ENCODE measurements at places on chromosomes 2 and 18. TPM values are rescaled to one million over a fixed set of nuclear protein-coding genes. Genes with fewer than 3 reads are reported as not detected.

- DNase-seq, result no peak
Observed at GRCh38 chr2:59047373-59047995, 806.4 kb upstream of the FANCL start.

DNA sequence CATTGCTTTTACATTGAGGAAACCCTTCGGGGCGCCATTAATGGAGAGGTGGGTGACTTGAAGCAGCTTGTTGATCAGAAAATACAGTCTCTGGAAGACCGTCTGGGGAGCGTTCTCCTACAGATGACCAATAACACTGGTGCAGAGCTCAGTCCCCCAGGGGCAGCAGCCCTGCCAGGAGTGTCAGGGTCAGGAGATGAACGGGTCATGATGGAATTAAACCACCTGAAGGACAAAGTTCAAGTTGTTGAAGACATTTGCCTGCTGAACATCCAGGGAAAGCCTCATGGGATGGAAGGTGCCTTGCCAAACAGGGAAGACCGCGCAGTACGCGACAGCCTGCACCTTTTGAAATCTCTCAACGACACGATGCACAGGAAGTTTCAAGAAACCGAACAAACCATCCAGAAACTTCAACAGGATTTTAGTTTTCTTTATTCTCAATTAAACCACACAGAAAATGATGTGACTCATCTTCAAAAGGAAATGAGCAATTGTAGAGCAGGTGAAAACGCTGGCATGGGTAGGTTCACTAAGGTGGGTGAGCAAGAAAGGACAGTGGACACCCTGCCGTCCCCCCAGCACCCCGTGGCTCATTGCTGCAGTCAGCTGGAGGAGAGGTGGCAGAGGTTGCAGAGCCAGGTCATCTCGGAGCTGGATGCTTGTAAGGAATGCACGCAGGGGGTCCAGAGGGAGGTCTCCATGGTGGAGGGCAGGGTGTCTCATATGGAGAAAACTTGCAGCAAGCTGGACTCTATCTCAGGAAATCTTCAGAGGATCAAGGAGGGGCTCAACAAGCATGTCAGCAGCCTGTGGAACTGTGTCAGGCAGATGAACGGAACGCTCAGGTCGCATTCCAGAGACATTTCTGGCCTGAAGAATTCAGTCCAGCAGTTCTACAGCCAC is 45.0 kb downstream of the EMILIN2 start:
- no peak for DNase-seq

DNA sequence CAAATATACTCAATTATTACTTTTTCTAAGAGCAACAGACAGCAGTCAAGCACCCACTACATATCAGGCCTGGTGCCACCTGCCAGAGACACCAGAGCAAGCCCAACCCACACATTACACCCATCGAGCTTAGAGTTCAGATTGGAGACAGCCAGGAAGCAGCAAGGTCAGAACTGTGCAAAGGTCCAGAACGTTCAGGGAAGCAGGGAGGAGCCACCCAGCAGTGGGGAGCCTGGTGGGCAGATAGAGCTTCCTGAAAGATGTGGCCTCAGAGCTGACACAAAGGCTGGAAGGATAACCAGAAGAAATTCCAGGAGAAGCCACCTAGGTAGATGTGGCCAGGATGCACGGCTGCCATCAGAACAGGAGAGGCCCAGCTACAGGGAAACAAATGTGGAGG is 440.5 kb upstream of the ID2 start:
- no peak for DNase-seq

DNA sequence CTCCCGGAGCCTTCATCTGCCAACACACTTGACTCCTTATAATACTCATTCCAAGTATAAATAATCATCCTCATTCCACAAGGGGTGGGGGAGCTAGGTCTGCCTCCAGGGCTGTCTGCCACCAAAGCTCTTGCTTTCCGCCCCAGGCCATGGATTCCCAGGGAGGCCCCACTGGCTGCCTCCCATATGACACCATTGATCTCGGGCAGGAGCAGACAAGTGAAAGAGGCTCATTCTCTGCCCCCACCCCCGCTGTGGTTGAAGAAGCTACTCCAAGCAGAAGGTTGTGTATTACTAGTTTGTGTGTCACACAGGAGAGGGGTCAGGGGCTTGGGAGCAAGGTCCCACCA is 99.5 kb downstream of the MRO start:
- no peak for DNase-seq

DNA sequence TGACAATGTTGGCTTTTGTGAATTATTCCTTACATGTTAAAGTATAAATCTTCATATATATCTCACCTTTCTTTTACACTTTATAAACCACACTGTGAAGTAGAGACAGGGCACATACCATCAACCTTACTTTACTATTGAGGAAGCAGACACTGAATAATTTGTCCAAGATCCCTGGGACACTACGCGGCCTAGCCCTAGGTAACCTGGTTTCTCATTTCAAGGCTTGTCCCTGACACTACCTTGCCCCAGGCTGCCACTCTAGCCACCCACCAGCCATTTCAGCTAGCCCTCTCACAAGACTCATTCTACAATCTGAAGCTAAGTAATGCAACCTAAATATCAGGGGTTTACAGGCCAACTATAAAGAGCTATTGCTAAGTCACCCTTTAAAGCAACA is 26.7 kb downstream of the CCDC93 start:
- no peak for DNase-seq

DNA sequence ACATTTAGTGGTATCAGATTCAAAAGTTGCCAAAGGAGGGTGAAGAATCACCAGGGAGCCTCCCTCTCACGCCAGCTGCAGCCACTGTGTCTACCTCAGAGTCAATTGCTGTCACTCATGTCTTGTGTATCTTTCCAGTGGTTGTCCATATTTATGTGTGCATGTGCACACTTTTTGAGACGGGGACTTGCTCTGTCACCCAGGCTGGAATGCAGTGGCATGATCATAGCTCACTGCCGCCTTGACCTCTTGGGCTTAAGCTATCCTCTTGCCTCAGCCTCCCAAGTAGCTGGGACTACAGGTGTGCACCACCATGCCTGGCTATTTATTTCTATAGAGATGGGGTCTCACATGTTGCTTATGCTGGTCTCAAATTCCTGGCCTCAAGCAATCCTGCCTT is 4.0 kb downstream of the MOCOS start:
- no peak for DNase-seq

DNA sequence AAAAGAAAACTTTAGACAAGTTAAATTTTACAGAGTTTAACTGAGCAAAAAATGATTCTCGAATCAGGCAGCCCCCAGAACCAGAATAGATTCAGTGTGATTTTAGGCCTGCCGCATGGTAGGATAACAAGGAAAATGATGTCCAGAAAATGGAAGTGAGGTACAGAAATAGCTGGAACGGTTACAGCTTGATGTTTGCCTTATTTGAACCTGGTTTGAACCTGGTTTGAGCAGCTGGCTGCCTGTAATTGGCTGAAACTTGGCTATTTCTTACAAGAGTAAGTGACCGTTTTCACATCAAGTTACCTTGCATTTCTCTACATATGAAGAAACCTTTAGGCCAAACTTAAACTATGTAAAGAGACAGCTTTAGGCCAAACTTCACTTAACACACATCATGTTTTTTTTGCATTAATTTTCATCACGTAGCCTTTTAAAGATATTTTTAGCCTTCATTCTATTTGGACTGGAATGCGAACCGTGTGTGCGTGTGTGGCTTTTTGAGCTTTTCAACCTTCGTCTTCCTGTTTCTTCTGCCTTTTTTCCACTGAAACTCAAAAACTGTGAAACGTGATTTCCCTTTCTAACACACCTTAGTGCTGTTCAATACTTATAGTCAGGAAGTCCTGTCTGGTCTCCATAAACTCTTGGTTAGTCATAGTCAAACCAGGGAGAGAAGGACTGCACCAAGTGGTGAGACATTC is 4.5 kb upstream of the POLE4 start:
- DNase-seq, result peak; percentile 89

- no peak for DNase-seq
Observed at GRCh38 chr18:36652503-36652902, 176.3 kb downstream of the TPGS2 start.

DNA sequence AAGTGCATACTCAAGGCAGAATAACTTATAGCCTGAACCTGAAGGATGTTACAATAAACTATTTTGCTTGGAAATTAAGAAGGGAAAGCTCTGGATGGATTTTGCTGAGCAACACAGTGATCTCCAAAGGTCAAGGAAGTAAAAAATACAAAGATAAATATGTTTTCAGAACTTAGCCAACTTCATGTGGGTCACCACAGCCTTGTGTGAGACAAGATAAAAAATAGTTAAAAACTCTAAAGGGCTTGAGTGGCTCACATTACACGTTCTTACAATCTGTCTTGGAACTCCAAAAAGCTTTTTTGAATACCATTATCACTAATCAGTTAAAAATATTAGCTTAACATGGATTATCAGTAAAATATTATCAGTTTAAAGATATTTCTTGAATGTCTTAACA is 28.9 kb upstream of the MTX2 start:
- no peak for DNase-seq

DNA sequence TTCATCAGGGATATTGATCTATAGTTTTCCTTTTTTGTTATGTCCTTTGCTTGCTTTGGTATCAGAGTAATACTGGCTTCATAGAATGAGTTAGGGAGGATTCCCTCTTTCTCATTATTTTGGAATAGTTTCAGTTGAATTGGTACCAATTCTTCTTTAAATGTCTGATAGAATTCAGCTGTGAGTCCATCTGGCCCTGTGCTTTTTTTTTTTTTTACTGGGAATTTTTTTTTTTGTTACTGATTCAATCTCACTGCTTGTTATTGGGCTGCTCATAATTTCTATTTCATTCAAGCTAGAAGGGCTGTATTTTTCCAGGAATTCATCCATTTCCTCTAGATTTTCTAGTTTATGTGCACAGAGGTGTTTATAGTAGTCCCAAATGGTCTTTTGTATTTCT is 103.9 kb downstream of the RND3 start:
- DNase-seq, result no peak

- DNase-seq, result peak; percentile 78
Observed at GRCh38 chr18:13447621-13448334, 229.2 kb downstream of the LDLRAD4 start.

GRCh38 chr2:165587335-165587938 is 117.9 kb downstream of the CSRNP3 start:
- no peak for DNase-seq

- no peak for DNase-seq
Observed at GRCh38 chr2:45852450-45853150, 201.1 kb downstream of the PRKCE start.

The TBR1 gene
- under 0.01 TPM for total RNA-seq

The DPYSL5 gene
- total RNA-seq, result under 0.01 TPM

The FAM161A gene
- 0.76 TPM for total RNA-seq

The LOXL3 gene
- total RNA-seq, result 2.0 TPM

The GCG gene
- total RNA-seq, result not detected

The TMEM17 gene
- 1.3 TPM for total RNA-seq

The ARMC9 gene
- 6.0 TPM for total RNA-seq

The ATP6V1C2 gene
- total RNA-seq, result under 0.01 TPM

The KIAA2012 gene
- not detected for total RNA-seq

The SERPINB12 gene
- total RNA-seq, result not detected
